ELR (cell line): ENCODE measurements at places on chromosomes 5 and 9.

GRCh38 chr9:120310035-120310434 is 269.9 kb downstream of the CDK5RAP2 start:
- DNase-seq, result no peak

GRCh38 chr5:72525816-72526215 is 18.6 kb upstream of the ZNF366 start:
- peak; percentile 78 for DNase-seq

GRCh38 chr5:127840198-127840524 is 137.0 kb downstream of the CCDC192 start:
- no peak for DNase-seq

DNA sequence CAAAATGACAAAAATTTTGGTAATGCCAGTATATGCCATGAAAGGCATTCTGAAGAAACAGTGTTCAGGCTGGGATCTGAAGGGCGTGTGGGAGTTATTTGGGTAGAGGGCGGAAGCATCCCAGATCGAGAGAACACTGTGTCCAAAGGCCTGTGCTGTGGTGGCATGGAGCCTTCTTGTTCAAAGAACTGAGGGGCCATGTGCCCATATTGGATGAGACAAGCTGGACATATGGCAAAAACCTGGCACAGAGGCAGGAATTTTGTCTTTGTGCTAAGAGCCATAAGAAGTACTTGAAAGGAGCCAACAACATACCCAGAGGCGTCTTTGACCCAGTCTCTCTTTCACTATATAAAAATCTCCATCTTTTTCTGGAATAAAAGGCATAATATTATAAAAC is 128.0 kb downstream of the SYK start:
- DNase-seq, result no peak

GRCh38 chr5:39167141-39167971 is 52.0 kb downstream of the FYB1 start:
- DNase-seq, result peak; percentile 24

DNA sequence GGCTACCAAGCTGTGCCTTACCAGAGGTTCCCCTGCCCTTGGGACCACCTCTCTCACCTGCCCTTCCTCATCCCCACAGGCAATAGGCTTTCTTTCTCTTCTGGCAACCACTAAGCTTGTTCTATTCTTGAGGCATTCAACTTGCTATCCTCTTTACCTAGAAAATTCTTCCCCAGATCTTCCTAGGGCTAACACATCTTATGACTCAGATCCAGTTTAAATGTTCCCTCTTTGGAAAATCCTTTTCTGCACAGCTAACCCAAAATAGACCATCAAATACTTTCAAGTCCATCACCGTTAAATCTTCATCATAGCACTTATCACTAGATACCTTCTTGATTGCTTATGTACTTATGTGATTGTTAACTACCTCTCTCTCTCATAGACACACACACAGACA is 93.7 kb downstream of the ENC1 start:
- DNase-seq, result peak; percentile 66

- no peak for DNase-seq
Observed at GRCh38 chr9:117407436-117408022, 7.3 kb downstream of the ASTN2 start.

- DNase-seq, result peak; percentile 7
Observed at GRCh38 chr9:81535542-81536241, 153.7 kb downstream of the TLE1 start.

GRCh38 chr5:134918861-134919260 is 13.9 kb downstream of the PCBD2 start:
- no peak for DNase-seq

DNA sequence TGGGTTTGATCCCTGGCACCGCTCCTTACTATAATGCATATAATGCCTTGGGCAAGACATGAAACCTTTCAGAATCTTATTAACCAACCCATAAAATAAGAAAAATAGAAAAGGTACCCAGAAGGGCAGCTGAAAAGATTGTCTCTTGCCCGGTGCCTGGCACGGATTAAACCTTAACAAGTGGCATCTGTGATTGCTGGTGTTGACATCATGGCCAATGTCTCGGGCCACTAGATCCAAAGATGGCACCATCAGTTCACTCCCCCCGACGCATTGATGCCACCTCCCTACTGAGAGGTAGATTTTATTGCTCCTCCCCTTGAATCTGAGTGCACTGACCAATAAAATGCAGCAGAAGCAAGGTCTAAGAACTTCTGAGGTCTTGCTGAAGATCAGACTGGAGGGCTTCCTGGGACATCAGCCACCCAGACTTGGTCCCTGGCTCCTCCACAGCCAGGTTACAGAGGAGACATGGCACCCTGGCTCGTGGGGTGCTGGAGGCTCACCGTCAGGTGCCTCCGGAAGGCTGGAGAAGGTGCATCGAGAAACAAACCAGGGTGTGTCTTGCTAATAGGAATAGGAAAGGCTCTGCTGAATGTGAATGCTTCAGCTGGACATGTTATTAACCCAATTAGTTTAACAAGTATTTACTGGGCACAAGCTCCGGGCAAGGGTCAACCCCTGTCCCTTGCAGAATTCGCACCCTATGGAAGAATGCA is 80.0 kb upstream of the COL5A1 start:
- no peak for DNase-seq

DNA sequence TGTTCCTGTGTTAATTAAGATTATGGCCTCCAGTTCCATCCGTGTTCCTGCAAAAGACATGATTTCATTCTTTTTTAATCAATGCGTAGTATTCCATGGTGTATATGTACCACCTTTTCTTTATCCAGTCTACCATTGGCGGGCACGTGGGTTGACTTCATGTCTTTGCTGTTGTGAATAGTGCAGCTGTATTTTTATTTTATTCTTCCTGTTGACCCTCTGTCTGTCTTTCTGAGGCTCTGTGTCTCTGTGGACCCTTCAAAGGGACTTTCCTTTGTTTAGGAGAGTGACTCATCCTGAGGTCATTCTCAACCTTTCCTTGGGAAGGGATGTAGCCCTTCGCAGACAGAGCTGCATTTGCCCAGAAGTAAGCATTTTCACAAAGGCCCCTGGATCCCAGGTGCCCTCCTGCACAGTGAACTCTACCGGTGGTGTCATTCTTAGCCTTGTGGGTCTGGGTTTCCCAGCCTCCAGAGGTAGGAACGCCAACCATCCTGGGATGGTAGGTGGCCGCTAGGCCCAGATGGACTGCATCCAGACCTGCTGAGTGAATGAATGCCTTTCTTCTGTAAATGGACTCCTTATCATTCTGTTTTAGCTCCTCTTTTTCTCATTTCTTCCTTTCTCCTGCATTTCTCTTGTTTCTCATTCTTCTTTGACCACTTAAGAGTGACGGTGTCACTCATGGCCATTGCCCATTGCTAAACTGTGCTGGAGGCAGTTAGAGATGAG is 22.4 kb downstream of the TRIO start:
- peak; percentile 97 for DNase-seq

GRCh38 chr5:180074462-180074861 is 2.9 kb upstream of the RNF130 start:
- no peak for DNase-seq

- no peak for DNase-seq
Observed at GRCh38 chr9:133493845-133494540, 15.1 kb upstream of the SLC2A6 start.

- no peak for DNase-seq
Observed at GRCh38 chr9:93130861-93131481, 3.1 kb downstream of the NINJ1 start.

GRCh38 chr5:131505237-131505908 is 129.7 kb downstream of the RAPGEF6 start:
- peak; percentile 49 for DNase-seq

- DNase-seq, result no peak
Observed at GRCh38 chr9:77864211-77864889, 167.3 kb downstream of the GNAQ start.

- peak; percentile 45 for DNase-seq
Observed at GRCh38 chr5:40618926-40619325, 60.8 kb upstream of the PTGER4 start.

DNA sequence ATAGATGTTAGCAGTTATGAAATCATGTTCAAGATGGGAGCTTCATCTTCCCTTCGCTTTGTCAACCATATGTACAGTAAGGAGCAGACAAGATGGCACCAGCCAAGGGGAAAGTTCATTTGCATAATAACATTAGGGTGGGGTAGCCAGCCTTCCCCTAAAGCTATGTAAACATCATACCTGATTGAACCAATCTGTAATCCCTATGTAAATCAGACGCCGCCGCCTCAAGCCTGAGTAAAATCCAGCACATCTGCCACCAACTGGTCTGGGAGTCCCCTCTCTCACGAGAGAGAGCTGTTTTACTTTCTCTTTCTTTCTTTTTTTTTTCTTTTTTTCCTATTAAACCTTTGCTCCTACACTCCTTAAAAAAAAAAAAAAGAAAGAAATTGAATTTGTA is 30.8 kb upstream of the REEP2 start:
- DNase-seq, result no peak

DNA sequence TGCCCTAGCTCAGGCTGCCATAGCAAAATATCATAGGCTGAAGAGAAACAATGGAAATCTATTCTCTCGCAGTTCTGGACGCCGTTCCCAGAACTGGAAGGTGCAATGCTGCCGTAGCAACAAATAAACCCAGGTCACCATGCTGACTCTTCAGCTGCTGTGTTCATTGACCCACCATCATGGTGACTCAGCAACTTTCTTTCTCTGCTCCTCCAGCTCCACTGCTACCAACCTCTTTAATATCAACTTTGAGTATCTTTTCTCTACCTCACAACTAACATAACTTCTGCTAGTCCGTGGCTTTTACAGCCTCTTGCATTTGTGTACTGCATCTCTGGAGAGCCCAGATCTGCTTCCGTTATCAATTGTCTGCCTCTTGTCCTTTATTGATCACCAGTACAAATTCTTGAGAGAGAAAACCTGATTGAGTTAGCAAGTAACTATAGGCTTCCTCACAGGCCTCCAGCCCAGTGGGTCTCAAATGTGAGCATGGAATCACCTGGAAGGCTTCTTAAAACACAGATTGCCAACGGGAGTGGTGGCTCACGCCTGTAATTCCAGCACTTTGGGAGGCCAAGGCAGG is 47.3 kb upstream of the SLC30A5 start:
- peak; percentile 20 for DNase-seq

- no peak for DNase-seq
Observed at GRCh38 chr5:181008136-181008535, 19.5 kb downstream of the BTNL3 start.

GRCh38 chr5:117486879-117487391 is 912.3 kb upstream of the SEMA6A start:
- no peak for DNase-seq

DNA sequence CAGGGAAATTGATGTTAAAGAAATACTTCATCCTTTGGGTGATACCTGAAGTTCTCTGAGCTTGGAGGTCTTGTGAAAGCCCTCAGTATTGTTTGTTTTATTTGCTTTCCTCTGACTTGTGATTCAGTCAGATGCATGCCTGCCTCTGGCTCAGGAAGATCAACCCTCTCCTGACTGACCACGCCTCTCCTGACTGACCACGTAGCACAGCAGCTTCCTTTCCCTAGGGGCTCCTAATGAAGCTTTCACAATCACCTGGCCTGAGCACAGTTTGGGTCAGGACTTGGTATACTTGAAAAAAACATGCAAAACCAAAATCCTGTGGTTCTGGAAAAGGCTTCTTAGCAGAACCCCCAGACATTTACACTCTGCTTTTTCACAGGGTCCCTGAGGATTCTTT is 3.8 kb downstream of the TGFBI start:
- peak; percentile 88 for DNase-seq

- no peak for DNase-seq
Observed at GRCh38 chr5:122145906-122146305, 16.6 kb downstream of the ZNF474 start.

GRCh38 chr9:107462691-107463090 is 26.9 kb downstream of the KLF4 start:
- DNase-seq, result peak; percentile 62

DNA sequence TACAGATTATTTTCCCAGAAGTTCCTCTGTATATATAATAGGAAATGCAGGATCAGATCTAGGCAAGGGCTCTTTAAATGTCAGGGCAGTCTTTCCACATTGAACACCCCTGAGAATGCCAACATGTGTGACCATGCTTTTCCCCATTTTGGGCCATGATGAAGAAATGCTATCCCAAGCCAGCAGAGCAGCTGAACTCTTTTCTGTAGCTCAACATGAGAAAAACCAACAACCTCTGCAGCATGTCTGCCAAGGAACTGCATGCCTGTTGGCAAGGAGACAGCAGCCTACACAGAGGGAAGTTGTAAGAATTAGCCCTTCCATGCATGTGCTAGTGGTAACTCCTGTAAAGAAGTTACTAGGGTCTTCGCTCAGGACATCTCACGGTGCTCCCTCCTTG is 9.5 kb upstream of the IFNK start:
- no peak for DNase-seq

GRCh38 chr9:694092-694402 is 147.4 kb upstream of the DMRT1 start:
- DNase-seq, result no peak

- no peak for DNase-seq
Observed at GRCh38 chr9:111477677-111478076, 6.5 kb downstream of the ECPAS start.

GRCh38 chr9:98222885-98223691 is 30.7 kb upstream of the CORO2A start:
- DNase-seq, result peak; percentile 100

GRCh38 chr5:167790462-167791260 is 500.8 kb upstream of the WWC1 start:
- no peak for DNase-seq

GRCh38 chr5:175479125-175479881 is 943 bp downstream of the SFXN1 start:
- DNase-seq, result peak; percentile 9

DNA sequence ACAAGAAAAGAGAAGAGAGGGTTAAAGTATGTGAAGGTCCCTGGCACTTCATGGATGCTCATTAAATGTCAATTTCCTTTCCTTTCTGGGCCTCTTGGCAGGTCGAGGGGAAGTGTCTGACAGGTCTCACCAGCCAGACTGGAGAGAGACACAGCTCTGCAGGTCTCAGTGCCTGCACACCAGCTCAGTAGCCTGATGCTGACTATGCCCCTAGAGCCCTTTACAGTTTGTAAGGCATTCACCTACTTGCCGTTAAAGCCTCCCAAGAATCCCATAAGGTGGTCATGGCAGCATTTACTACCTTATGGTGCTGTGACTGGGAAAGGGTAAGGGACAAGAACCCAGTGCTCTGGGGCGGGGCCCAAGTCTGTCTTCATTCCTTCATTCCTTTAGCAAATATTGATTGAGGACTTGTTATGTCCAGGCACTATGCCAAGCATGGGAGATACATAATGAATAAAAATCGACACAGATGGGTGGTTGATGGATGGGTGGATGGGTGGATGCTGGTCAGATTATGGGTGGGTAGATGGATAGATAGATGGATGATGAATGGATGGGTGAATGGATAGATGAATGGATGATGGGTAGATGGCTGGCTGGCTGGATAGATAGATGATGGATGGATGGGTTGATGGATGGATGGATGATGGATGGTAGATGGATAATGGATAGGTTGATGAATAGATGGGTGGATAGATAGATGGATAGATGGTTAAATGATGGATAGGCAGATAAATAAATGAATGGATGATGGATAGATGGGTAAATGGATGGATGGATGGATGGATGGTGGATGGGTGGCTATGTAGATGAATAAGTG is 21.3 kb upstream of the KIF12 start:
- no peak for DNase-seq

- no peak for DNase-seq
Observed at GRCh38 chr9:20303996-20304395, 318.3 kb downstream of the MLLT3 start.
